ENCODE measurements at places on chromosomes 5 and 9.

GRCh38 chr9:34310215-34310614, 18.9 kb downstream of the KIF24 start:
- no peak for DNase-seq

DNA sequence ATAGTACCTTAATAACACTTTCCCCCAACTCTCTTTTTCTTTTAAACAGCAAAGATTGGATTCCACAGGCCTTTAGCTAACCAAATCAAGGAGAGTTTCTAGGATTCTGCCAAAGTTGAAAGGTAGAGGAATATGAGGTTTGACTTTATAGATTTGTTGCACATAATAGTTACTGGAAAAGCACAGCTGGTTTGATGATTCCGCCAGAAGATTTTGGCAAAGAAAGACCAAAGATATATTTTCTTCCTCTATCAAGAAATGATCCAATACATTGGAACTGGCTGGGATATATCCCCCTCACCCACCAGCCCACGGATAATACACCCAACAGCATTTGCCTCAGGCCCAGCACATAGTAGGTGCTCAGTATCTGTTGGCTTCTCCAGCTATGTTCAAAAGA, 289.8 kb downstream of the EBF1 start:
- no peak for DNase-seq

DNA sequence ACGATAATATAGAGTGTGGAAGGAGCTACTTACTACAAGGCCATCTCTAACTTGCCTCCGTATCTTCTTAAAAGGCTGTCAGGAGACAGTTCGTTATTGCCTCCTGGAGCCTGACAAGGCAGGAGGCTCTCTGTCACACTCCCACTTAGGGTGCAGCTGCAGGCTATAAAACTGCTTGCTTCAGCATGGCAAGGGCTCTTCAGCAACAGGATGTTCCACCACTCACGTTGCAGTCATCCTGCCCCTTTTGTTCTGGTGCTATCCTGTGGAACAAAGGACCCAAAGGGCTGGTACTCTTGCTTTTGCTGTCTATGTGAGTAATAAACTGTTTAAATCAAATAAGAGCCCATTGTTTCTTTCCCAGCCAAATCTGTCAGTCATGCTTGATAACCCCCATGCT, 508.9 kb downstream of the NTRK2 start:
- peak; percentile 86 for DNase-seq

DNA sequence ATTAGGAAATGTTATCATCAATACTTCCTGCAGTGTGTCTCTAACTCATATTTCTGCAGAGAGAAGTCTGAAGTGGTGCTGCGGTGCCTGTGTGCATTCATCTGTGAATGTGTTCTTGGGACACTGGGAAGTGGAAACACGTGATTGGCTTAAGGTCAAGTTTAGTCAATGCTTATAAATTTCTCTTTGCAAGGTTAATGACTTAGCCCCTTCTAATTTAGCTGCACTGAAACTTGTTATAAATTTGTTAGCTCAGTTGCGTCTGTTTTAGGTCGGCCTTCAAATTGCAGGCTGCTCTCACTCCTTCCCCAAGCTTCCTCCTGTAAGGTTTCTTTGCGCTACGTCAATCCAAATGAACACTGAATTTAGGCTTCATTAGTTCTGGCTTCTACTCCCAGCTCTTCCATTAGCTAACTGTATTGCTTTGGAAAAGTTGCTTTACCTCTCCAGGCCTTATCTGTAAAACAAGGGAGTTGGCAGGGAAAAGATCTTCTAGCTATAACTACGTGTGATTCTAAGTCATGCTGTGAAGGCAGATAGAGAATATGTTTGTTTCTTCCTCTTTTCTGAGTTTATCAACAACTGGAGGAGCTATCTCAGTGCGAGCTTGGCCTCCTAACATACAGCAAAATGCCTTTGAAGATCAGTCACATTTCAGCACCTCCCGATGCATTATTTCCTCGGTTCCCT, 341.8 kb downstream of the NFIB start:
- no peak for DNase-seq

GRCh38 chr5:127870914-127871313, 167.7 kb downstream of the CCDC192 start:
- no peak for DNase-seq

DNA sequence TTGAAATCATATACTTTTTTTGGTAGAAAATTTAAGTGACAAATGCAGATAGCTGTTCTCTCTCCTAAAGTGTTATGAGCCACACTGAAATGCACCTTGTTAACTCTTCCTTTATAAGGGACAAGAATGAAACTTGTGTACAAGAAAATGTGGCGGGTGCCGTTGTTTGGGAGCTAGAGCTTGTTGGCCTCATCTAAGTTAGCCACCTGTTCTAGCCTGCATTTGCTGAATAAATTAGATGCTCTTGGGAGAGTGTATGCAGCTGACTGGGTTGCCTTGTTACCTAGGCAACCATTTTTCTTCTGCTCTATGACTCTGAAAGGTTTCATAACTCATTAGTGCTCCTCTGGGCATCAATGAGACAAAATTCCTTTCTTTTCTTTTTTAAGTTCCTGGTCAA, 174.3 kb downstream of the TAF11L14 start:
- DNase-seq = no peak

DNA sequence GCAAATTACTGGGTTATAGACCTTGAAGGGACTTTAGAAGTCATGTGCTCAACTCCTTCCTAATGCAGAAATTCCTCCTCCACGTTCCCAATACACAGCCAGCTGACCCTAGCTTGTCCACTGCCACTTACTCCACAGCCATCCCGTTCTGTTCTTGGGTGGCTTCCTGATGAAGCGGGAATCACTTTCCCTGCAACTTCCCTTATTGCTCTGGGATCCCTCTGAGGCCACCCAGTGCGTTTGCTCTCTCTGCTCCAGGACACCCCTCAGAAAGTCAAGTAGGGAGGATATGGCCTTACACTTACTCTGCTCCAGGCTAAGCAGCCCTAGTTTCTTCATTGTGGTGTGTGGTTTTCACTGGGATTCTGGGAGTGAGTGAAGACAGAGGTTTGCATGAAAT, 55.5 kb downstream of the GALNT12 start:
- no peak for DNase-seq

GRCh38 chr5:175821790-175822211, 49.6 kb upstream of the CPLX2 start:
- no peak for DNase-seq
